ENCODE measurements at places on chromosomes 1 and 21. TPM values are rescaled to one million over a fixed set of nuclear protein-coding genes. Genes with fewer than 3 reads are reported as not detected.

DNA sequence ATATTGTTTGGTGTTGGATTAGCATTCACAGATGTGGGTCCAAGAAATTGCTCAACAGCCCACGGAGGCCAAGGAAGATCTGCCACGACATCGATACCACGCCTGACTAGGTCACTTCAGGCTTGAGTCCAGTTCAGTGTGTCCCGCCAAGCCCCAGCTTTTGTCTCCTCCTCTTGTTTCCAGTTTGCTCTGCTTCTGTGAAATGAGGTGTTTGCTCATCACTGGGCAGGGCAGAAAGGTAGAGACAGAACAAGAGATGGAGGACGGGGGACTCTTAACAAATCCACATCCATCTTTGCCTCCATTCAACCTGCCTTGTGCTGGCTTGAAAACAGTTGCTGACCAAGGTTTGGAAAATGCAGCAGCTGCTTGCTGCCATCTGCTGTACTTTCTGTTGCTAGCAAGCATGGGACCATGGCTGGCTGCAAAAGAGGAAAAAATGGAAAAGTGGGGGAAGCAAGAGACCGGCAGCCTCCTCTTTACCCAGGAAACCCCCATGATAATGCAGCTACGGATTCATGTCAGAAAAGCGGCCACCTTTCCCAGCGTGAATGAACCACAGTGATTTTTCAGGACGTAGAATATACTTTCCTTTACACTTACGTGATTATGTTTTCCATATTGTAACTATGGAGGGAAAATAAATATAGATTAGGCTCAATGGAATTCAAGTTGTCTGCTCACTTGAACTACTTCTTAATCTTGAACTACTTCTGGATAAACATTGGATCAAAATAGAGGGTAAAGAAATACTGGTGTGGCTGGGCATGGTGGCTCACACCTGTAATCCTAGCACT, 80.2 kb upstream of the GREM2 start:
- no peak for DNase-seq

Gene PERM1
- total RNA-seq = not detected

DNA sequence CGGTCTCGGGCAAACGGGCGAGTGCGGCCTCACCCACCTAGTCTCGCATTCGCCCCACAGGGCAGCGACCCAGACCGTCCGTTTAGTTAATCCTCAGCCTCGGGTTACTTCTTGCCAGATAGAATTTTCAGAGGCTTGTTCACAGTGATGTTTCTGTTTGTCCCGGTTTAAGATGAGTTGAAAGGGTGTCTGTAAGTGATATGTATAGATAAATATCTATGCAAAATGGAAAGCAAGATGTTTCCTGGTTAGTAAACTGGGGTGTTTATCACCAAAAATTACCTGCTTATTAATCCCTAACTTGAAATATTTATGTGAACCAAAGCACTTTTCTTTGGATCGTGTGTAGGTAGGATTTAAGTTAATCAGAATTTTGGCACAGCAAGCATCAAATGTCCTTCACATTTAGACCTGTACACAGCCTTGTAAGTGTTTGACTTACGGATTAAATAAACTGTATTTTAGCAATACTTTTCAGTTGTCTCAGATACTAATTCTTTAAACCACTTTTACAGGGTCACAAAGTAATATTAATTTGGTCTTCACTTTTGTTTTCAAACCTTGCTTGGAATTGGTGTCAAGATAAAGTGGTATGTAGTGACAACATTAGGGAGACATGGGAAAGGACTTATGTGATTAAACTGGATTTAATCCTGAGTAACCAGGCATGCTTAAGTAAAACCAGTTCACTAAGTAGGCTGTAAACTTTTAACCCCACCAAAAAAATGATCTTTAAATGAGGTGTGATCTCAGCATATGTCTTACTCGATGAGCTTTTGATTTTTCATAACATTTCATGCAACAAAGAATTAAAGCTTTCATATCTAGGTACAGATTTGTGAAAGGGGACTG, 914 bp downstream of the ZNF326 start:
- no peak for DNase-seq

- DNase-seq = no peak
Observed at GRCh38 chr1:115073298-115074087, 15.8 kb downstream of the TSPAN2 start.

GRCh38 chr1:231385416-231385748, 36.7 kb downstream of the EGLN1 start:
- no peak for DNase-seq

DNA sequence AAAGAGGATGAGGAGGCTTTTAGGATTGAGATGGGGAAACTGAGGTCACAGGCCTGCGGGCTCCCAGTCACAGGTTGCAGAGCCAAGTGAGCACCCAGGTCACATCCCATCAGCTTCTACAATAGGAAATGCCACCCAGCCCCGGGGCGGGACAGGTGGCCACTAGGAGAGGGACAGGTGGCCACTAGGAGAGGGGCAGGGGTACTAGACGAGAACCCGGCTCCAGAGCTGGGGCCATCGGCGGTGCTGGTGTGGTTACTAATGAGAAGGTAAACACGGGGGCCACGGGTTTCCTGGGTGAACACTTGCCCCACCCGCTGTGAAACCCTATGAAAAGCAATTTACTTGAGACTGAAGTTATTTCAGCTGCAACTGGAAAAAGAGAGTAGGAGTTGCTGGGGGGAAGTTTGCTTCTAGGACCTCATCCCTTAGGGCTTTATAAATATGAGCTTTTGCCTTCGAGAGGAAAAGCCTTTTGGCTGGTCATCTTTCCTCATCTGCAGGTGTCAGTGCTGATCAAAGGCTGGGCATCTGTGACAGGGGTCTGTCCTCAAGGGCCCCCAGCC, 52.5 kb downstream of the MRPL37 start:
- no peak for DNase-seq

- no peak for DNase-seq
Observed at GRCh38 chr1:41380195-41380594, 19.0 kb downstream of the FOXO6 start.

Gene NES
- 0.13 TPM for total RNA-seq

Gene ST6GALNAC3
- 0.73 TPM for total RNA-seq
